ENCODE measurements at places on chromosomes 5 and 9. TPM values are rescaled to one million over a fixed set of nuclear protein-coding genes. Genes with fewer than 3 reads are reported as not detected.

Gene SLC46A2
- not detected for total RNA-seq

Gene TAF1L
- not detected for total RNA-seq

Gene CXCL14
- not detected for total RNA-seq

Gene NKD2
- total RNA-seq: 0.70 TPM

Gene IQGAP2
- total RNA-seq: 1.2 TPM

Gene RMRP
- 21,628 TPM for total RNA-seq

Gene DMRTA1
- total RNA-seq: 0.12 TPM
